ENCODE measurements at places on chromosomes 13 and 19.
A peak's percentile ranks its signal among the peaks of the same experiment; 100 is the strongest.

DNA sequence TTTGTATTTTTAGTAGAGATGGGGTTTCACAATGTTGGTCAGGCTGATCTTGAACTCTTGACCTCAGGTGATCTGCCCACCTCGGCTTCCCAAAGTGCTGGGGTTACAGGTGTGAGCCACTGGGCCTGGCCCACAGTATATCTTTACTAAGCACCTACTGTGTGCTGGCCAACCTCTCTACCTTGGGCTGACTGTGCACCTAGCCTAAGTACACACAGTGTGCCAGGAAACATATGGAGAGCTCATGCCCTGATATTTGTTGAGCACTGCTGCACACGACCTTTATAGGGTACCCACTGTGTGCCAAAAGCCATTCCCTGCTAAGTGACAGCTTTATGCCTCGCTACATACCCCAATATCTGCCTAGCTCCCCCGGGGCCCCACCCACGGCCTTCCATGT, 6.3 kb upstream of the ARHGAP45 start:
- DNase-seq: no peak

DNA sequence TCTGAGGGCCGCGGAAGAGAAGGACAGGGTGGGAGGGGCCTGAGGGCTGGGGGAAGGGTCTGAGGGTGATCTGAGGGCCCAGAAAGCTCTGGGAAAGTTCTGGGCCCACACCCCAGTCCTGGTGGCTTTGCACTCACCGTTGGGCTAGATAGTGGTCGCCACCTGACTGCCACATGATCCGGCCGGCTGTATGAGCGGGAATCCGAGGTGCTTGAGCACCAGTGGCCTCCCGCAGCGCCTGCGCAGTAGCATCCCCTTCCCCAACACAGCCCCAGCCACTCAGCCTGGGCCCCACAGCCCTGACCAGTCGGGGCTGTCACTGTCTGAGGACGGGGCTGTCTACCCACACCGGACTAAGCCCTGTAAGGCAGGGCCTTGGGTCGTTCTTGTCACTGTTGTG, 15.0 kb downstream of the PRODH2 start:
- DNase-seq: no peak

DNA sequence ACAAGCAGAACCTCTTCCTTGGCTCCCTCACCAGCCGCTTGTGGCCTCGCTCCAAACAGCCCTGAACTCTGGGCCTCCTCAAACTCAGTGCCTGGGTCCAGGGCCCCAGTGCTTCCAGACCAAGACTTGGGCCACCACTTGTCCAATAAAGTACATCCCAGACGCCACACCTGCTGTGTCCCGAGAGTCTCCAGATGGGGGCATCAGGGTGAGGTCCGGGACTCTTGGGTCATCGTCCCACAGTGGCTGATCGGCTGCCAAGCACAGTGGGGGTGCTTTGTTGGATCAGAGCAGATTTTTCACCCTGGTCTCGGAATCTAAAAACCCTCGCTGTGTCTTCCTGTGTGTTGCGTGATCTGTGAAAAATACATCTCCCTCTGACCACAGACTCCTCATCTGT, 9.0 kb upstream of the DLL3 start:
- DNase-seq: no peak

DNA sequence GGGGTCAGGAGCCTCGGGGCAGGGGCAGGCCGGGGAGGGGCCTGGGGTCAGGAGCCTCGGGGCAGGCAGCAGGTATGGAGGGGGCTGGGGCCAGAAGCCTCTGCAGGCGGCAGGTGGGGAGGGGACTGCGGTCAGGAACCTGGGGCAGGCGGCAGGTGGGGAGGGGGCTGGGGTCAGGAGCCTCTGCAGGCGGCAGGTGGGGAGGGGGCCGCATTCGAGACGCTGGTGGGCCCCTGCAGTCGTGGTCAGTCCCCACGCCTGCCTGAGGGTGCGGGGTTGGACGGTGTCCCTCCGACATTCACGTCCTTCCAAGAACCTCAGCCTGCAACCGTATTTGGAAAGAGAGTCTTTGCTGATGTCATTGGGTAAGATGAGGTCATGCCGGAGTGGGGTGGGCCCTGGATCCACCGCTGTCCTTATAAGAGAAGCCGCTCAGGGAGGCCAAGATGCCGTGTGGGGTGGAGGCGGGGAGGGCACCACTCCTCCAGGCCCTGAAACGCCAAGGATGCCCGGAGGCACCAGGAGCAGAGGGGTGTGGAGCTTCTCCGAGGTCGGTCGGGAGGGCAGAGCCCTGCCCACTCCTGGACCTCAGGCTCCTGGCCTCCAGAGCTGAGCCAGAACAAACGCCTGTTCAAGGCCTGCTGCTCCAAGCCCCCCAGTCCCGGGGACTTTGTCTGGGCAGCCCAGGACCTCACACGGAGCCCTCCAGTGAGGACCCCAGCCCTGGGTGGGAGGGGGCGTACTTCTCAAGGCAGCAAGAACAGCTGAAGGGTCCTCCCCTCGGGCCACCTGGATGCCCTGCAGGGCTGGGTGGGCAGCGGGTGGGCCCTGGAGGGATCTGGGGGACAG, 30.1 kb downstream of the PIP5K1C start:
- no peak for DNase-seq

- no peak for DNase-seq
Observed at GRCh38 chr13:44818016-44818415, 171.3 kb downstream of the NUFIP1 start.

- DNase-seq: no peak
Observed at GRCh38 chr19:45636902-45637301, 2.3 kb downstream of the EML2 start.

DNA sequence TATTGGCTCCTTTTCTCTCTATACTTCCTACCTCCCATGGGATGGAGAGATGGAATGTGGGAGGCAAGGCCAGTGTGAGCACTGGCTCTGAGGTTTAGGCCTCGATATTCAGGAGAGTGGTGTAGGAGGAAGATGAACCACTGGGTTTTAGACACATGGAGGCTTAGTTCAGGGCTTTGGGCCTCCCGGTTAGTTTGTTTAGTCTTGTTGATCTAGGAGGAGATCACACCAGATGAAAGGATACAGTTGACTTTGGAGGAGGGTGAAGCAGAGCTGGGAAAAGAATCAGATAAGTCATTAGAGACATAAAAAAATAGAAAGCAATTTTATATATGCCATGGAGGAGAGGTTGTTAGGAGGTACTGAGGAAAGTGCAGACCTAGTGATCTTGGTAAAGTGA, 30.9 kb downstream of the RNASEH2B start:
- DNase-seq: no peak

GRCh38 chr19:49425922-49426592, 869 bp downstream of the GFY start:
- DNase-seq: peak; percentile 53

- DNase-seq: no peak
Observed at GRCh38 chr13:32041429-32041828, 9.9 kb downstream of the FRY start.

DNA sequence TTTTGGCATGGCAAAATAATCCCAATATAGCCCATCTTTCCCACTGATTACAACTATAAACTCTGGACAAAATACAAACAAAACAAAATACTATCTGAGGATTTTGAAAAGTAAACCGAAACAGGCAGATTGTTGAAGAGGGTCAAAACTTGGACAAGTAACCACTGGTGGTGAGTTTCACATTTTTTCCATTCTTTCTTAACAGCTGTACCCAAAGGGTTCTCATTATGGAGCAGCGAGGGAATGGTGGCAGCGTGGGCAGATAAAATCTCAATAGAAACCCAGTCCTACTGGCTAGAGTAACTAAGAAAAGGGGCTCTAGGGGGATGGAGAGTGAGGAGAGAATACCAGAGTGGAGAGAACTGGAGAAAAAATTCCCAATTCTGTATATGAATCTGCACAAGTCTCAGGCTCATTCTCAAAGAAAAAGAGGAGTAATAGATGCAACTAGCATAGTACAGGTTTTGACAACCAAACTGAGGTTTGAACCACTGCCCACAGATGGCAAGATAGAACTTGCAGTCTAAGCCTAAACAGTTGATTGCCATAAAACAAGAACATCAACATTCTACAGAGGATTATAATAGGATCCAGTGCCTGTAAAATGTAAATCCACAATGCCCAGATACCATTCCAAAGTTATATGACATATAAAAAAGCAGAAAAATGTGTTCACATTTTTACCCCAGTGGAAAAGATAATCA, 284.5 kb downstream of the KCNRG start:
- DNase-seq: no peak

DNA sequence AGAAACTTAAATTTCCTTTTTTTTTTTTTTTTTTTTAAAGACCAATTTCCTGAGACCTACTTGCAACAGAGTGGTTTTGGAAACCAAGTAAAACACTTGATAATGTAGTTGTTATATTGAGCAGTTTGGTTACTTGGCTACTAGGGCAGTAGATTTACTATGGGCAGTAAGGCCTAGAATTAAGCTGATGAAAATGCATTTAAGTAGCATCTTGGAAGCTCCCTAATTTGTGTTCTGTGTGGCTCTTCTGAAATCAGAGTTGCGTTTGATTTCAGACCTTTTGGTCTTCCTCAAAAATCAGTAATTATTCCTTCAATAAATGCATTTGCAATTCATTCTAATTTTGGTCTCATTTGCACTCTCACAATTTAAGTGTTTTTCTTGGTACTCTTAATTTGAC, 810 bp downstream of the GPR180 start:
- DNase-seq: no peak

GRCh38 chr13:113507505-113508345, 17.2 kb upstream of the DCUN1D2 start:
- no peak for DNase-seq

- DNase-seq: peak; percentile 14
Observed at GRCh38 chr19:52391135-52391534, 6.5 kb upstream of the ZNF528 start.

- no peak for DNase-seq
Observed at GRCh38 chr13:91655731-91656130, 257.3 kb downstream of the GPC5 start.

DNA sequence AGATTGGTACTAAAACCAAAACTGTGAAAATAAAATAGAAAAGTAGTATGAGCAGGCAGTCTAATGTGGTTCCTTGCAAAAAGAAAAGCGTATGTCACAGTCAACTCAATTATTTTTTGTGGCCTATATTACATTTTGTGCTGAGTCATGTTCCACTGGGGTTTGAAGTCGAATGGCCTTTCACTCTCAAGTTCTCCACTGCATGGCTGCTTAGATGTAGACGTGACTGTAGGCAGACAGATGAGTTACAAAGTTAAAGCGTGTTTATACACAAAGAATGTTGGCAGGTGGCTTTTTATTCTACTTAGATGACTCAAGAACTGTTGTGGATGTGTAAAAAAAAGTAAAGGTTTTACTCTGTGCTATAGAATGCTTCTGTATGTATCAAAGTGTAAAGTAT, 133.9 kb downstream of the SLITRK6 start:
- DNase-seq: peak; percentile 14

GRCh38 chr13:94414141-94414540, 65.3 kb downstream of the DCT start:
- DNase-seq: no peak

DNA sequence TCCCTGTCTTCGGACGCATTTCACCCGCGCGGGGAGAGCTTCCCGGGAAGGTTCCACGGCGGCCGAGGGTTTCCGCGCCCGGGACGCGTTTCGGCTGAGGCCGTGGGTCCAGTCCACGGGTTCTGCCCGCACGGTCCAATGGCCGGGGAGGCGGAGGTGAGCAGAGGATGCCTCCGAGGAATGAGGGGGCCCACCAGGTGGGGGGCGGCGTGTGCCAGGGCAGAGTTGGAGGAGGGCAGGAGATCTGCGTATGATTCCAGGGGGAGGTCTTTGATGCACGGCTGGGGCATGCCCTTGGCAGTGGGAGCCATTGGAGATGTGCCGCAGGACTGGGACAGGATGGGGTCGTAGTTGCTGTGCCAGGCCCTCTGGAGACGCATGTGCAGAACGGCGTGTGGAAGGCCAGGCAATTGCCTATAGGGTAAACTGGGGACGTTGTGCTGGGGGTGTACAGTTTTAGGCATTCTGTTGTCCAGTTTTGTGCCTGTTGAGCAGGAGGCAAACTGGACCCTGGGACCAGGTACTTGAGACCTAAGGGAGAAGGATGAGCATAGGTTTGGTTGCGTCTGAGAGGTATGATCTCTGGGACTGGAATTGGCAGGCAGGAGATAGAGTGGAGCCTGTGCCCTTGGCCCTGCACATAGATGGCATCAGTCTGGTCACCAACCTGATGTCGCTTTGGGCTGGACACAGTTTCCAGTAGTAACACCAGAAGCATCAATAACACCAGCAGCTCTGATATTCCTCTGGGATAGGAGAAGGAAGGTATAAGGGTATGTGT, 751 bp downstream of the ZNF584 start:
- peak; percentile 66 for DNase-seq

DNA sequence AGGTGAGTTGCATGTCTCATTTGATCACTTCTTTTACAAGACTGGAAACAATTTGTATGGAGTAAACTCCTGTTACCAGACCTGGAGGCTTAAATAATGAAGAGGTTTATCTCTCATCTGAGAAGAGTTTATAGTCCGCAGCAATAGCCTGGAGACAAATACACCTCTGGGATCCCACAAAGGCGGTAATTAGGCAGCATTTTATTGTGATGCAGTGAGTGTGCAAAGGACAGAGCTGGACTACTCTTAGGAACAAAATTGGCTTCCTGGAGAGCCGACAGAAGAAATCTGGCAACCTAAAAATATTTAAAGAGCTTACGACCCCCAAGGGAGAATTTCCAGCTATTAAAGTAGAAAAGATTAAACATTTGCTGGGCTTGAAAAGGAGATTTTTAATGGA, 11.8 kb upstream of the KATNAL1 start:
- DNase-seq: no peak

GRCh38 chr19:12838886-12839756, 806 bp downstream of the MAST1 start:
- DNase-seq: no peak

- DNase-seq: no peak
Observed at GRCh38 chr13:113129921-113130750, 7.5 kb downstream of the F10 start.

GRCh38 chr13:74367193-74367592, 233.0 kb upstream of the KLF12 start:
- no peak for DNase-seq

DNA sequence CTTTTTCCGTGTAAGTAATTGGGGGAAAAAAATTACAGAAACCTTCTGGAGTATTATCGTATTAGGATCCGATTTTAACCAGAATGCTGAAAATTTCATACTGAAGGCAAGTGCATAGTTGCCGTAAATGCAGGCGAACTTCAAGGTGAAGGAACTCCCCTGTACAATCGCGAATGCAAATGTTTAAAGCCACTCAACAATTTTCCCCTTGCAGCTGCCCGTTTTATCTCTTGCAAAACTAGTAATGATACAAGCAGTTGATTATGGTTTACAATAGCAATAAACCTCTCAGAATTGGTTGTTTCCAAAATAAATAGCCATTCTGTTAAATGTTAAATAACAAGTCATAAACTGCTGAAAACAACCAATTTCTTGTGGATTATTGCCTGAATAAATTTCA, 105.7 kb downstream of the DNAJC15 start:
- DNase-seq: no peak

GRCh38 chr19:16425993-16426392, 45.8 kb downstream of the EPS15L1 start:
- DNase-seq: no peak

GRCh38 chr19:10643172-10643967, 10.8 kb upstream of the ILF3 start:
- no peak for DNase-seq

- DNase-seq: no peak
Observed at GRCh38 chr13:39329182-39329639, 273.8 kb downstream of the LHFPL6 start.
